ENCODE measurements at places on chromosomes 7 and 10.

DNA sequence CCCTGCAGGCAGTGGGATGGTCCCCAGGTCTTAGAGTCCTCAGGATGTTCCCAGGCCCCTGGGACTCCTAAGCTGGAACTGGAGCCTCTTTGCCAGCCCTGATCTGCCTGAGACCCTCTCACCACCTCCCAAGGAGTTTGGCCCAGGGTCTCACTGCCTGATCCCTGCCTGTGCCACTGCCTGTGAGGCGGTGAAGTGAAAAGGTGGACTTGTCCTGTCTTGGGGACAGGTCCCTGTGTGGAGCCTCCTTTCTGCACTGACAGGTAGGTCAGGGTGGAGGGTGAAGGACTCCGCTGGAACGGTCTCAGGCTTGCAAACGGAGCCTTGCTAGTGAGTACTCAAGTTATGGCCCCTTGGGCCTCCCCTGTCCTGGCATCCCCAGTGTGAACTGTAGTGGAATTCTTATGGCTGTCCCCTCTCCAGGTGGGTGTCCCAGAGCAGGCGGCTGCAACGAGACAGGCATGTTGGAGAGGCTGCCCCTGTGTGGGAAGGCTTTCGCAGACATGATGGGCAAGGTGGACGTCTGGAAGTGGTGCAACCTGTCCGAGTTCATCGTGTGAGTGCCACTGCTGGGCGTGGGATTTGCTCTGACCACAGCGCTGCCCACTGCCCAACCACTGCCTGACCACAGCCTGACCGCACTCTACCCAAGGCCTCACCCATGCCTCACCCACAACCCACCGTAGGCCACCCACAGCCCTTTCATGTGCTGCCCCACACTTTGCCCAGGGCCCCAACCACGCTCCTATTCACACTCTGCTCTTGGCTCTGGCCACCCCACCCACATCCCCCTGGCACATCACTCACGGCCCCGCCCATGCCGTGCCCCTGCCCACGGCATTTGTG, 19.5 kb downstream of the RAMP3 start:
- DNase-seq, result no peak

DNA sequence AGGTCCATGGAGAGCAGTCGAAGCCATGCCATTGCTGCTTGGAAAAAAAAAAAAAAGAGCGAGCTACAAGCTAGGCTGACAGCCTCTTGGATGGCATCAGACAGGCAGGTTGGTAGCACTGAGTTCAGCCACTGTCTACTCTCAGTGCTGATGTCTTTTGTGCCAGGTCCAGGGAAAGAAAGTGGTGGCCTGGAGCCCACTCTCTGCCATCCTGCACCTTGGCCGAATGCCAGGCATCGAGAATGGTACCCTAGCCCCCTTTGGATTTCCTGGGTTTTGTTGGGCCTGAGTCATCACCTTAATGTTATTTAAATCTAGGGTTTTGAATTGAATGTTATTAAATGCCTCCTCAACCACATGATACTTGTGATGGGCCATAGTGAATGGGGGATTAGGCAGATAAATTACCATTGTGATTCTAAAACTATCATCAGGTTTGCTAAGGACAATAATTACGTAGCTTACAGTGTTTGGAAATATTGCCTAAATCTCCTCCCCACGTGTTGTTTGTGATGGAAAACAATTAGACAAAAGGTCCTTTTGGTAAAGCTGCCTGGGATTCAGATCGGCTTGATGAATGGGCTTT, 195.7 kb upstream of the GPR26 start:
- no peak for DNase-seq

DNA sequence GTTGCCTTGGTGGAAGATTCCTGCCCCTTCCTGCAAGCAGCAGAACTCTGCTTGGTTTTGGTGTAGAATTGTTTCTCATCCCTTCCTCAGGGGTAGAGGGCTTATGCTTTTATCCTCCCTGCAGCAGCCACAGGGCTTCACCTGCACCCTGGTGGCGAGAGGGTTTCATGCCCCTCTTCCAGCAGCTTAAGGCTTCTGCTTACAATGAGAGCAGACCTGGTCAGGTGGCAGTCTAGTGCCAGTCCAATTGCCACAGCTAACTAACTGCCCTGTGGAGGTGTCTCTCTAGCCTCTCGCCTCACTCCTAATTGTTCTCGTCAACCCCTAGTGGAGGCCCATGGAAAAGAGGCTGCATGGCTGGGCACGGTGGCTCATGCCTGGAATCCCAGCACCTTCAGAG, 19.3 kb downstream of the ACBD7 start:
- DNase-seq, result no peak

GRCh38 chr10:32600317-32600716, 154.4 kb downstream of the CCDC7 start:
- no peak for DNase-seq

DNA sequence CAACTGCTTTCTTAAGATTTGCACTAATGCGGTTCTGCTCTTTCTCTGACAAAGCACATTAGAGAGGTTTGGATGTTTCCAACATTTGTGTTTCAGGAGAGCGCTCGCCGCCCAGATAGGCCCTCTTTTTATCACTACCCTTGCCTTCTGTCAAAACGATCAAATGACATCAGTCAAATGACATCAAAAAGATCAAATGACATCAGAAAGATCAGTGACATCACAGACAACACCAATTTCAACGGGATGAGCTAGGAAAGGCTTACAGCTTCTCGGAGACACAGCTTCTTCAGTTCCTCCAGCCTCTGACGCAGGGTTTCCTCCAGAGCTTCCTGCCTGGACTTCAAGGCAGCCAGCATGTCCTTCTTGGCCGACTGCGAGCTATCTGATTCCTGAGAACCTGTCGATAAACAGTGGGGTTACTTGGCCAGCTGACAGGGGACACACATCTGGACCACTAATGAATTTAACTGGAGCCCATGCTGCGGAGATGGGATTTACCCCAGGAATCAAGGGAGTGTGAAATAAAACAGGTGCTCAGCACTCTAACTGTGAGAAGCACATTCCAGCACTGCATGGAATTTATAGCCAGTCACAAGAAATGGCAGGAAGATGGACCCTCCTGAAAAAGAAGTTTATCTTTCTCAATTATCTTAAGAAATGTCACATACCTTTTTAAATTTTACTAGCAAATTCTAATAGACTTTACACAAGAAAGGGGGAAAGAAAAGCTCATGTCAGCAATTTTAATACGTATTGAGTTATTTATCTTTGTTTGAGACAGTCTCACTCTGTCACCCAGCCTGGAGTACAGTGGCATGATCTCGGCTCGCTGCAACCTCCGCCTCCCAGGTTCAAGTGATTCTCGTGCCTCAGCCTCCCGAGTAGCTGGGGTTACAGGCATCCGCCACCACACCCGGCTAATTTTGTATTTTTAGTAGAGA, 88.2 kb downstream of the PRPF18 start:
- no peak for DNase-seq

GRCh38 chr7:92781117-92781720, 55.2 kb downstream of the CDK6 start:
- no peak for DNase-seq

DNA sequence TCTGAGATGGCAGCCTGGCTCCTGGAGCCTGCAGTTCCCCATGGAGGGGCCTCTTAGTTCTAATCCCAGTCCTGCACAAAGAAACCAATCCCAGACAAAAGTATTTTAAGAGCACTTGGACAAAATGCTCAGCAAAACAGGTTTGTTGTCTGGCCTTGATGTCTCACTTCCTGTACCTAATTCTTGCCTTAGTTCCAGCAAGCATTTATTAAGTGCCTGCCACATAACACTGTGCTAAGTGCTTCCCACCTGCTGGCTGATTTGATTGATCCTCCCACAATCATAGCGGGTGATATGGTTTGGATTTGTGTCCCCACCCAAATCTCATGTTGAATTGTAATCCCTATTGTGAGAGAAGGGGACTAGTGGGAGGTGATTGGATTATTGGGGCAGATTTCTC, 65.7 kb upstream of the HABP2 start:
- no peak for DNase-seq

GRCh38 chr7:69840248-69840647, 242.0 kb downstream of the AUTS2 start:
- DNase-seq, result no peak

GRCh38 chr10:12846718-12847117, 154.8 kb downstream of the CCDC3 start:
- DNase-seq, result no peak

DNA sequence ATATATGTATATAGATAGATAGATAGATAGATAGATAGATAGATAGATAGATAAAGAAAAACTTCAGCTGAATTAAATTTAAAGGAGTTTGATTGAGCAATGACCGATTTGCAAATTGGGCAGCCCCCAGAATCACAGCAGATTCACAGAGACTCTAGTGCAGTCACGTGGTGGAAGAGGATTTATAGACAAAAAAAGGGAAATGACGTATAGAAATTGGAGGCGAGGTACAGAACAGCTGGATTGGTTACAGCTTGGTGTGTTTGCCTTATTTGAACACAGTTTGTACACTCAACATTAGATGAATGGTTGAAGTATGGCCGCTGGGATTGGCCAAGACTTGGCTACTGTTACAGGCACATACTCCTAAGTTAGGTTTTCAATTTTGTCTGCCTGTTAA, 8.2 kb upstream of the PODXL start:
- DNase-seq, result peak; percentile 24

- no peak for DNase-seq
These were observed at the start of gene SP8 for GRCh38 chr7:20786779-20787659. TSS of gene SP8 (minus strand) at chr7:20786886. CDS start at chr7:20786798, 88 bp downstream.
